NCI-H1436 treated with DMSO at 0.1 percent for 48 hours (cell line): ENCODE measurements at places on chromosomes 5 and 9.

GRCh38 chr5:164234321-164234720 is 728.9 kb downstream of the MAT2B start:
- no peak for DNase-seq

DNA sequence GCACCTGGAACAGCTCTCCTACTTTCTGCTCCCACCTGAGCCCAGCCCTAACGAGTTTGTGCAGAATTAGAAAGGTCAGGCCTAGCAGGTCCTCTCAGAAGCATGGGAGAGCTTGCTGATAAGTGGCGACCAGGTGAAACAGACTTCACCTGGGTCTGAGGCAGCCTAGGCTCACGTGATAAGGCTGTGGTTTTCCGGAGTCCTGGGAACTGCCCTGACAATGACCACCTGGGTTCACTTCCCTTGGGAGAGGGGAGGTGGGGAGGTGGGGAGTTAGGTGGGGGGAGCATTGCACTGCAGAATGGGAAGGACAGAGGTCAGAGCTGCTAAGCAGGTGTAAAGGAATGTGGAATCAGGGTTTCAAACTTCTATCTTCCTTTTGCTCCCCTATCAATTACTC is 152.9 kb upstream of the MAP1B start:
- DNase-seq, result no peak

DNA sequence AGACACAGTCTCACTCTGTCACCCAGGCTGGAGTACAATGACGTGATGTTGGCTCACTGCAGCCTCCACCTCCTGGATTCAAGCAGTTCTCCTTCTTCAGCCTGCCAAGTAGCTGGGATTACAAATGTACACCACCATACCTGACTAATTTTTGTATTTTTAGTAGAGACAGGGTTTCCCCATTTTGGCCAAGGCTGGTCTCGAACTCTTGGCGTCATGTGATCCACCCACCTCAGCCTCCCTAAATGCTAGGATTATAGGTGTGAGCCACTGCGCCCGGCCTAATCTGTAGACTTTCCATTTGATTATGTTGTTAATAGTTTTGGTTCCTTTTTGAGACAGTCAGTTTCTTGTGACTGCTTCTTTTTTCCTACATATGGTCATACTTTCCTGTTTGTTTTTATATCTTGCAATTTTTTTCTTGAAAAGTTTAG is 31.0 kb downstream of the MTREX start:
- no peak for DNase-seq

DNA sequence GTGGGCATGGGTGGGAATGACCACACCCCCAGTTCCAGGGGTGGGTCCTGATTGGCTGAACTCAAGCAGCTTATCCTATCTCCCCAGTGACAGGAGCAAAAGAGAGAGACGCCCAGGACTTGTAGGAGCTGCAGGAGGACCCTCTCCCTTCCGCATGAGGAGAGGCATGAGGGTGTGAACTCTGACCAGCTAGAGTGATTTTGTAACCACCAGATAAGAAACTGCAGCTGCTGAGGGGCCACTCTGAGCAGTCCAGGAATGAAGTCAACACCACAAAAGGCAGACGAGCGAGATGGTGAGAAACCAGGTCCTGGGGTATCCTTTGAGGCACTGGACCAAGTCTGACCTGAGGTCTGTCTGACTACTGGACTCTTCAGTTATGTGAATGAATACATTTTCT is 521.9 kb downstream of the BNC2 start:
- DNase-seq, result no peak

DNA sequence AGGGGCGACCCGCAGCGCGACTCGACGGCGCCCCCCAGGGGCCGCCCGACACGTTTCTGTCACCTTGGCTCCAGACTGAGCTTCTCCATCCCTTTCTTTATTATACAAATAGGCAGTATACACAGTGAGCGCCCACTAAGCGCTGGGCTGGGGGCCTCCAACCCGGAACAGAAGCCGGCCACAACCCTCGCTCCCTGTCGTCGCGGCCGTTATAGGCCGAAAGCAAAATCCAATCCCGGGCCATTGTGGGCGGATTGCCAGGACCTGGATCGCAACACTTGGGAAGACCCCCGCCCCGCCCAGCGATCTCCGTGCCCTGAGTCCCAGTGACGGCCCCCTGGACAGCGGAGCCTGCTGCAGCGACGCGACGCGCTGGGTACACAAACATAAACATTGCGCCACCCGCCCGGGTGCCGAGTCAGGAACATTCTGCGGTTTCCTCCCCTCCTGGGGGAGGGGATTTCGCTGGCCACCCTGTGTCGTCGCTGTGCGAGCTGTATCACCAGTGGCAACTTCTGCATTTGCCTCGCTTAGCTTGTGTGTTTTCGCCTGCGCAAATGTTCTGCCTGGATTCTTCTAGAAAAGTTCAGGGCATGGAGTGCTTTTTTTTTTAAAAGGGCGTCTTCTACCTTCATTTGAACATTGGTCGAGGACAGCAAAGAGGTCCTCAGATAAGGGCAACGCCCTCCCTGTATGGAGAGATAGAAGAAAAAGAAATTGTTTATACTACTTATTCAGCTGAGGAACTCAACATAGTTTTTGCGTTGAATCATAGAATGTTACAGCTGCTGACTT is 1.3 kb upstream of the DUSP1 start:
- DNase-seq, result no peak

DNA sequence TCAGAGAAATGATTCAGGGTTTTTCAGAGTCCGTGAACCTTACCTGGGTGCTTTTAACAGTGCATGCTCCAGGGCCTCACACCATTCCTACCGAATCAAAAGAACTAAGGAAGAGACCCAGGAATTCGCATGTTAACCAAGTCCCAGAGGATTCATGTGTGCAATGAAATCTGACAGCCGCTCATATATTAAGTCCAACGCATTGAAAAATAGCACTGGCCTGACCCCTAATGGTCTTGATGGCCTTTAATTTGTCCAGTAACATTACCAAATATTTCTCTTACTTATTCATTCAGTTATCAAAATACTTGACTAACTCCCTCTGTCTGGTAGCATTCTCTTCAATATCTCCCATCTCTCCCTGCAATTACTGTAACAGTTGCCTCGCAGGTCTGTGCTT is 55.0 kb upstream of the MARCHF11 start:
- no peak for DNase-seq

- DNase-seq, result no peak
Observed at GRCh38 chr5:181188700-181189362, 16.2 kb downstream of the TRIM7 start.

DNA sequence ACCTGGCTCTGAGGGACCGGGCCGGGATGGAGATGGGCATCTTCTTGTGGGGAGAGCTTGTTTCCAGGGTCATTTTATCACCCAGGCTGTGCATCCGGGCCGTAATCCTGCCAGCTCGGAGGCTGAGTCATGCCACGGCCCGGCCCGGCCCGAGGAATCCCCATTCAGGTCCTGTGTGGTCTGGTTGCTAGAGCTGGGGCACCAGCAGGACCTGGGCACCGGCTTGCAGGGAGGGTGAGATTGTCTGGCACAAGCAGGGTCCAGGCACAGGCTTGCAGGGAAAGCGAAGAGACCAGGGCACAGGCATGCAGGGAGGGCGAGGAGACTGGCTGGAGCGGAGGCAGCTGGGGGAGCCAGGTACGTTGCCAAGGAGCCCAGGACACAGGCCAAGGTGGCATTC is 106.8 kb downstream of the RXRA start:
- DNase-seq, result no peak

DNA sequence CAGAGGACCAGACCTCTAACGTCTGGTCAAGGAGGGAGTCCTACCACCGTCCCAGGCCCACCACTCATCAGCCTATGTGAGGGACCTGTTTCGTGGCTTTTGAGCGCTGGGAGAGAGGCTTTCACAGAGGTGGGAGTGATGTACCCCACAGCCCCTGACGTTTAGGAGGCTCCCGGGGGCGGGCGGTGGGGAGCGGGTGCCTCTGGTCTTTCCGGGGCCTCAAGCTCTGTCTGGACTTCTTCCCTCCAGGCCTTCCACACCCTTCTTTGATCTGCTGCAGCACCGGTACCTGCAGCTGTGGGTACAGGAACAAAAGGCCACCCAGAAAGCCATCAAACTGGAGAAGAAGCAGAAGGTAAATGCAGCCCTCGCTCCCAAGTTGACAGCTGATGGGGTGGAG is 45.1 kb upstream of the BARHL1 start:
- DNase-seq, result no peak

GRCh38 chr5:164470312-164470711 is 964.9 kb downstream of the MAT2B start:
- DNase-seq, result no peak

GRCh38 chr5:16454686-16455085 is 10.9 kb downstream of the ZNF622 start:
- DNase-seq, result no peak

DNA sequence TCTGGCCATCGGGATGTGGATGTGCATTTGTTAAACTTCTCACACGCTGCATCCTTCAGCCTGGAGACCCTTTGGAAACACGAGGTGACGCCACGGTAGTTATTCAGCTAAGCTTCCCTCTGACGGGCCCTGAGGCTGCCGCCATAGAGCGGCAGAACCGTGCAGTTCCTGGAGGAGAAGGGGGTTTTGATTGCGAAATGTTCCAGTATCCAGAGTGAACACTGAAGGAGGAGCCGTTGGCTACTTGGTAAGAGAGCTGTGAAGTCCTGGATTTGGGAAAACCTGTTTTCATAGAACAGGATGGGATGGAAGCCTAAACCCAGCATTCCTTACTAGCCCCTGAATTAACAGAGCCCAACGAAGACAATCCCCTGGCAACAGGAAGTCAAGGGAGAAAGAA is 23.0 kb upstream of the EXOC3 start:
- no peak for DNase-seq

DNA sequence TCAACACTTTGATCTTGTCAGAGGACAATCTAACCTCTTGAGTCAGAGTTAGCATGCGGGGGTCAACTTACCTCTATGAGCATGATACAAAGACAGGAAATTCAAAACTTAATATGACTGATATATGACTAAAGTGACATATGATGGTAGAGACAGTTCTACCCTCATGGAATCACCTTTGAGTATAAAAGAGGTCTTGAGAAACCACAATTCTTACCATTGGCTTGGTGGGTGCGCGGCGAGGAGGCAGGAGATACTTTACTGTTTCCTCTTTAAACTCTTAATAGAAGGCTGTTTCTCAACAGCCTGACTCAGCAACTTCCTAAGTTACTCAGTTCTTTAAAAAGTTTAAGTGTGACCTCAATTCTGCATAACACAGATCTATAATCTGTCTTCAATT is 372.8 kb downstream of the KIAA0825 start:
- no peak for DNase-seq

- DNase-seq, result no peak
Observed at GRCh38 chr9:126501383-126502331, 112.1 kb upstream of the LMX1B start.

DNA sequence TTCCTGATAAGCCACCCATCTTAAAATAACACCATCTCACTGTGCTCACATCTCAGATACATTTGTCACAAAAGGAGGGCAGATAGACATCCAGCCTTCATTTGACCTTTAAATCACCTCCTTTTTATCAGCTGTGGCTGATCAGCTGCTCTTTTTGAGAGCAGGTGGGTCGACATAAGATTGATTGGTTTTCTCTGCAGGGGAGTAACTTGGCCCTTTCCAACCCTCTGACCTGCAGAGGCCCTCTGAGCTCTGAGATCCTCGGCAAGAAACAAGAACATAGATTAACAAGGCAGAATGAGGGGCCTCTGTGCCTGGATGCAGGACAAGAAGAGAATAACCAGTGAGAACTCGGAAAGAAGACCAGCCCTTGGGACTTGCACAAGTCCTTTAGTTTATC is 33.5 kb upstream of the GLRA1 start:
- no peak for DNase-seq

- DNase-seq, result no peak
Observed at GRCh38 chr5:78530342-78531096, 118.1 kb downstream of the LHFPL2 start.

- no peak for DNase-seq
Observed at GRCh38 chr5:13498279-13498678, 446.2 kb downstream of the DNAH5 start.

DNA sequence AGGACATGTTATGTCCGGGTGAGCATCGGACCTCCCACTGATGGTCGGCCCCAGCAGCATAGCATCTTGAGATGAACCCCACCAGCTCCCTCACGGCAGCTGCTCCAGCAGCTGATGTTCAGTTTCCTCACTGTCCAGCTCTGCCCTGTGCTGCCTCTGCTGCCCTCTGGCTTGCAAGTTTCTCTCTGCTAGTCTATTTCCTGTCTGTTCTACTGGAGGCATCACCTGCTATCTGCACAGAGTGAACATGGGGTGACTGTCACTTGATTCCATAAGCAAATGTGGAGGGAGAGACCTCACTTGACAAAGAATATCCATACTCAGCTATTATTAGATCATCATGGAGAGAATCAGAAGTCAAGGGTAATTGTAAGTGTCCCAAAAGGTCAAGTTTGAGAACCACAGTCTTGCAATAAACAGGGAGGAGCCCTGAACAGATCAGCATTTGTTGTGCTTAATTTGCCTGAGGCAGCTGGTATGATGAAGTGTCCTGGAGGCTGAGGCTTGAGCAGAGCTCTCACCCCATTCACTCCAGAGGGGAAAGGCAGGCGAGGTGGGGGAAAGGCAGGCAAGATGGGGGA is 702.8 kb downstream of the SEMA5A start:
- DNase-seq, result no peak
